ENCODE measurements at places on chromosomes 3 and 15.

DNA sequence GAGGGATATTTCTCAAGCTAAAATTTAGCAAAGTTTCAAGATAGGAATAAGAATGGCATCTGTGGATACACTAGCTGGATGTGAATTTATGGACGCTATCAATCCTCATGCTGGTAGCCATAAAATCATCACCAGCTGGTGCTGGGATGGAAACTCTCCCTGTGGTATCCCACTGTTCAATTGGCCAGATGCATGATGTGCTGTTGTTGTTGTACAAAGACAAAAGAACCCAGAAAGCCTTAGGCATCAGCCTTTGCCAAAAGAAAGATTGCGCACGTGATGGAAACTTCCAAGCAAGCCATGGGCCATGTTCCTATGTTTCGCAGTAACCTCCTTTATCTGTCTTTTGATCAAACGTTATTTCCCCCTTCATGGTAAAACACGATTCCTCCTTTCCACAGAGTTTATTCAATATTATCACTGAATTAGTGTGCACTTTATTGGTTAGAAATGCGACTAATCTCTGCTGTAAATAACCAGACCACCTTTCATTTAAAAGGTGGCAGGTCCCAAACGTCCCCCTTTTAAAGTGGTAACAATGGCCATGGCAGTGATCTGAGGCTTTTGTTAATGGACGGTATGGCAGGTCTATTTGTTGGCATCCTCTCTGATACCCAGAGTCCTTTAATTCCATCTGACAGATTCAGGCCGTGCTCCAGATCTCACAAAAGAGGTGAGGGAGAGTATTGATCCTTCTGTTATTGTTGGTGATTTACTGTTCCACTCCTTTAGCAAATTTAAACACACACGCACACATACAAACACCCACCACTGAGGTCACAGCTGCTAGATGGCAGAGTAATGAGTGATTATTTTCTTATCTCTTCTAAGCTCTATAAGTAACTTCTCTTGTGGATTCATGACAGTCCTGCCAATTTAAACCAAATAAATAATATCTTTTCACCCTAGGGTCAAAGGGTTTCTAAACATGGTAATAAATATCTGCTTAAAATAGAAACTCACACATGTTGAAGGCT, 291.2 kb upstream of the KCNMB2 start:
- no peak for DNase-seq

DNA sequence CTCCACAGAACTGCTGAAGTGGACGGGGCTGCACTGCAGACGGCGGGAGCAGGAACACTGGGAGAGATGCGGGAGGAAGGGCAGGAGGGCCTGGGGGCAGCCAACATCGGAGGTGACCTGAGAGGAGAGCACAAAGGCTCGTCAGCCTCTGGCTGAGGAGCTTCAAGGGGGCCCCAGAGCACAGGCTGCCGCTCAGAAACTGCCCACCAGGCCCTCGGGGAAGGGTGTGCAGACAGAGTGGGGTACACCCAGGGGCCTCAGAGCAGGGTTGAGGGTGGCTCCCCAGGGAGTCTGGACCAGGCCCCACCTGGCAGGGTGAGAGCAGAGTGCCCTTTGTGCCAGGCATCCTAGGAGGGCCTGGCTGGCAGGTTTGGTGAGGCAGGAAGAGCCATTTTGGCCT, 14.7 kb upstream of the RHO start:
- DNase-seq = no peak

DNA sequence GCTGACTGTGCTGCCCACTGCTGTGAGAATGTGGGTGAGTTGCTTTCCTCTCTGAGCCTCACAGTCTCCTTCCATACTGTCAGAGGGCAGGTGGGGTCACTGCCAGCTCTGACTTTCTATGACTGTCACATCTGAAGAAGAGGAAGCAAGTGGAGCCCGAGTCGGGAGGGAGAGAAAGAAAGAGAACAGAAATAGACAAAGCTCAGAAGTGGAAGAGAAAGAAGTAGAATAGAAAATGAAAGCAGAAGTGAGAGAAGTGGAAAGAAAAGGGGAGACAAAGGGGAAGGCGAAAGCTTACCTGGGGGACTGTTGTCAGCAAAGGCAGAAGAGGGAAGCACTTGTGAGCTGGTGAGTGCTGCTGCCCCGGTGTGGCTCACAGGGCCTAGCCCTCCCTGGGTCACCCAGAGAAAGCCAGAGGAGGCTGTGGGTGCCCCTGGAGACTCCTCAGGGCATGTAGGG, 57.9 kb downstream of the EPHB1 start:
- no peak for DNase-seq

- DNase-seq = no peak
Measured at GRCh38 chr3:43159131-43159875, 53.4 kb upstream of the POMGNT2 start.

- DNase-seq = no peak
Measured at GRCh38 chr3:54212723-54213122, 90.4 kb downstream of the CACNA2D3 start.
